Activated CD8-positive, alpha-beta memory T cell treated with anti-CD3 and anti-CD28 coated beads for 24 hours (primary cell): ENCODE measurements at places on chromosomes 6 and 20.

- no peak for DNase-seq
Measured at GRCh38 chr20:54717983-54718382, 242.6 kb downstream of the DOK5 start.

GRCh38 chr6:16840725-16841124 lies 79.5 kb upstream of the ATXN1 start:
- DNase-seq: no peak

DNA sequence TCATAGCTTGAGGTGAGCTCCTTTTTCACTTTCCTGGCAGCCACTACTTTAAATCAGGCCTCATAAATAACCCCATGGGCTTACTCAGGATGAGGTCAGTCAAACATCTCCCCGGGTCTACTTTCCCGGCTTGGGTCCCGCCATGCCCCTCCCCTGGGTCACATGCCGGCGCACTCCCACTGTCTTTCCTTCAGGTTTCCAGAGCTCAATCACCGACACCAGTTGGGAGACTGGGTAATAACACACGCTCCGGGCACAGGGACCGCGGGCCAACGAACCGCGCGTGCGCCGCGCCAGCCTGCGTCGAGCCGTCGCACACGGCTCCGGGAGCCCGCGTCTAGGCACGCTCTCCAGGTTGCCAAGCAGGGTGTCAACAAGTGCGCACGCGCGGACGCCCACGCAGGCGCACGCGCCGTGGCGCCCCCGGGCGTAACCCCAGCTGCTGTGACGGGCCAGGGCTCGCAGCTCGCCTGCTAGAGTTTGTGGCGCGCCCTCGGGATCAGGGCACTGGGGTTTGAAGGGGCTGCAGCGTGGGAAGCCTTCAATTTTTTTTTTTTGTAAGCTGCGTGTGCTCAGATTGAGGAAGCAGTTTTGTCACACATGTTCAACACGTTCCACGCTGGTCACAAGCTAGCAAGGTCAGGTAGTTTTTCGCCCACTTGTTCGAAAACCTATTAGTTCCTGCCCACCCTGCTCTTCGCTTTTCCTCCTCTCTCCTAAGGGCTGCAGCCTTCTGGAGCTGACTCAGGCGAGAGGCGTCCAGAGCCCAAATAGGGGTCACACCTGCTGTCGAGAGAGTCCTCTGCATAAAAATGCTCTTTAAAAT lies 31.8 kb downstream of the TFAP2B start:
- DNase-seq: no peak

- no peak for DNase-seq
Measured at GRCh38 chr20:63212792-63213191, 3.1 kb downstream of the YTHDF1 start.

GRCh38 chr6:166418691-166419143 lies 36.0 kb upstream of the MPC1 start:
- no peak for DNase-seq

DNA sequence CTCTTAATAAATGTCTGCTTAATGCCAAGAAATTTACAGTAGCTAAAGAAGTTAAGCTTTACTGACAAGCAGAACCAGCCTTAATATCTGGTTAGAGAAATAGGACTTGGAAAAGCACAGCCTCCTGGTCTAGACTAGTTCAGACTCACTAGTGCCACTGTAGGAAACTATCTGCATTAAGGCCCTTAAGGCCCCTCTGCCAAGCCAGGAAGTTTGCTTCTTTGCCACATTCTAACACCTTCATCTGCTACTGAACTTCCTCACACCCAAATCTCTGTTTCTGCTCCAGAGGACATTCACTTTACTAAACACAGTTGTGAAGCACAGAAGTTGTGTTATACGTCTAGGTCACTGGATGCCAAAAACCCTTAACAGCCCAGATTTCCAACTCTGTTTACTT lies 302.8 kb downstream of the BTBD9 start:
- no peak for DNase-seq

- DNase-seq: no peak
Measured at GRCh38 chr6:166025149-166025898, 142.3 kb downstream of the TBXT start.

DNA sequence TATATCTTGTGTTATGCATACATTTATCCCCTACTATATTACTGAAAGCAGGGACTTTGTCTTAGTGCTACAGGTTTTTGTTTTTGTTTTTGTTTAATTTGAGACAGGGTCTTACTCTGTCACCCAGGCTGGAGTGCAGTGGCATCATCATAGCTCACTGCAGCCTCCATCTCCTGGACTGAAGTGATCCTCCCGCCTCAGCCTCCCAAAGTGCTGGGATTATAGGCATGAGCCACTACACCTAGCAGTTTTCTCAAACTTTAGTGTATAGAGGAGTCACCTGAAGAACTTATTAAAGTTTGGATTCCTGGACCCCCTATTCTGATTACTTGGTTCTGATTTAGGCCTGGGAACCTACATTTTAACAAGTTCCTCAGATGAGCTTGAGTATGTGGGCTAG lies 51.9 kb downstream of the CBFA2T2 start:
- no peak for DNase-seq

GRCh38 chr6:166952567-166953486 lies 3.5 kb downstream of the RNASET2 start:
- DNase-seq: no peak

DNA sequence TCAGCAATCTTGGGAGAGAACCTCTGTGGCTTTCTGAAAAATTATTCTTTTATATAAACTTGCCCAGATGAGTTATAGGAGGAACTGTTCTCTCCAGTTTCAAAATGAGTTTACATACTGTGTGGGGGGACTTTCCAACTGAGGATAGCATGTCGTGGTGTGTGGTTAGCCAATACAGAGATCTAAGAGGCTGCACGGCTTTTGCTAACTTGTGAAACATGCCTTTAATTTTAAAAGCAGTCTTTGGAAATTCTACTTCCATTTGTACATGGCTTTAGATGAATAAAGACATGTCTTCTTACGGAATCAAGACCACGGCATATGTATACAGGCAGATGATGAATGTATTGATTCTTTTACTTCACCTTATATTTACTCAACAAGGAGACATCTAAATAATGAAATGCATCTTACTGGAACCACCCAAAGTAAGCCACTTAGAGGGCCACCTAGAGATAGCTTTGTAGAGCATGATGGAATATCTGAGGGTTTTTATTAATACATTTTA lies 39.8 kb downstream of the HIVEP1 start:
- no peak for DNase-seq
